ENCODE measurements at places on chromosomes 16 and 17. TPM values are rescaled to one million over a fixed set of nuclear protein-coding genes. Genes with fewer than 3 reads are reported as not detected.

DNA sequence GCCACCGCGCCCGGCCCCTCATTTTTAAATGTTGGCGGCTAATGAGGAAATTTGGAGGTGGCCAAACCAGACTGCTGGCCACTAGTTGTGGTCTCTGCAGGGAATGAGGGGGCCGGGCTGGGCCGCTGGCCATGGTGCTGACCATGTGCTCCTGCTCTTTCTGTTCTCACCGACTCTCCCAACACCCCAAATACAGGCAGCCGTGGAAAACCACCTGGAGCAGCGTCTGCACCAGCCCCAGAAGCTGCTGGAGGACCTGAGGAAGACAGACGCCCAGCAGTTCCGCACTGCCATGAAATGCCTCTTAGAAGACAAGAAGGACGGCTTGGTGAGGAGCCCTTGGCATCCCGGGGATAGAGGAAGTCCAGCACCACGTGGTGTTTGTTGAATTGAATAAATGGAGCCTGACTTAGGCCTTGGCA, 21.3 kb downstream of the OTOA start:
- H3K4me3 ChIP-seq, result no peak overlapping the region
- H3K27ac ChIP-seq, result no peak overlapping the region
- H3K36me3 ChIP-seq, result no peaks in the 10 kb centered on the region
- H3K27me3 ChIP-seq, result no peaks in the 10 kb centered on the region
- H3K4me1 ChIP-seq, result no peaks in the 10 kb centered on the region

DNA sequence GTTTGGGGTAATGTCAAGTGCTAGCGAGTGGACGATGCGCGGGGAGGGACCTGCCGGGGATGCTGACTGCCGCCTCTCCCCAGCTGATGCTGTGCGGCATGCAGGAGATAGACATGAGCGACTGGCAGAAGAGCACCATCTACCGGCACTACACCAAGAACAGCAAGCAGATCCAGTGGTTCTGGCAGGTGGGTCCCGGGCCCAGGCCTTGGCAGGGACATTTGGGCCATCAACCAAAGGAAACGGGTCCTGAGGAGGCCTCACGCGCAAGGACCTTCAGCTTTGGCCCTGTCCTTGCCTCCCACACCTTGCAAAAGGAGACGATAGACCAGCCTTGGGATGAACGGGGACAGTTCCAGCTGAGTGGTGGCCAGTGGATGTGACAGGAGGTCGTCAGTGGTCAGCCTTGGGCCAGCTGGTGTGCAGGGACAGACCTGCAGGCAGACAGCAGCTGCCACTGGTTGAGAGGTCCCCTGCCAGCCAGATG, 13.6 kb upstream of the CLEC18A start:
- no peaks in the 10 kb centered on the region for H3K27me3 ChIP-seq
- no peak overlapping the region for H3K27ac ChIP-seq
- no peak overlapping the region for H3K4me3 ChIP-seq
- DNase-seq, result no peak
- H3K4me1 ChIP-seq, result no peaks in the 10 kb centered on the region

GRCh38 chr16:27318392-27319256, 4.8 kb downstream of the IL4R start:
- peak overlapping the region; percentile 6 for H3K4me3 ChIP-seq
- peaks cover 17% of the 10 kb centered on the region for H3K4me1 ChIP-seq
- DNase-seq, result peak; percentile 77
- H3K36me3 ChIP-seq, result no peaks in the 10 kb centered on the region
- no peaks in the 10 kb centered on the region for H3K27me3 ChIP-seq

- no peak overlapping the region for H3K4me3 ChIP-seq
- no peak for DNase-seq
- no peaks in the 10 kb centered on the region for H3K27me3 ChIP-seq
- no peaks in the 10 kb centered on the region for H3K36me3 ChIP-seq
Measured at GRCh38 chr17:50928646-50929045, 62.5 kb upstream of the TOB1 start.

GRCh38 chr17:39573447-39574298, 34.0 kb downstream of the NEUROD2 start:
- DNase-seq, result peak; percentile 82
- no peaks in the 10 kb centered on the region for H3K4me1 ChIP-seq
- peaks cover 6% of the 10 kb centered on the region for H3K36me3 ChIP-seq
- H3K27me3 ChIP-seq, result no peaks in the 10 kb centered on the region

- no peaks in the 10 kb centered on the region for H3K36me3 ChIP-seq
- H3K4me1 ChIP-seq, result peaks cover 6% of the 10 kb centered on the region
- H3K27ac ChIP-seq, result no peak overlapping the region
- no peak for DNase-seq
- no peaks in the 10 kb centered on the region for H3K27me3 ChIP-seq
Measured at GRCh38 chr17:78588258-78589030, 11.2 kb upstream of the DNAH17 start.

- H3K4me3 ChIP-seq, result no peak overlapping the region
- peak overlapping the region; percentile 51 for H3K27ac ChIP-seq
- DNase-seq, result no peak
- H3K36me3 ChIP-seq, result peaks cover 39% of the 10 kb centered on the region
Measured at GRCh38 chr17:37701496-37701898, 43.4 kb downstream of the HNF1B start.

- H3K36me3 ChIP-seq, result no peaks in the 10 kb centered on the region
- no peaks in the 10 kb centered on the region for H3K27me3 ChIP-seq
- H3K4me3 ChIP-seq, result no peak overlapping the region
- H3K27ac ChIP-seq, result no peak overlapping the region
- H3K4me1 ChIP-seq, result peaks cover 5% of the 10 kb centered on the region
Measured at GRCh38 chr16:12009922-12010321, 33.4 kb downstream of the SNX29 start.

- DNase-seq, result no peak
- H3K27ac ChIP-seq, result no peak overlapping the region
- no peaks in the 10 kb centered on the region for H3K36me3 ChIP-seq
Measured at GRCh38 chr16:86747761-86748160, 169.4 kb downstream of the FOXL1 start.

DNA sequence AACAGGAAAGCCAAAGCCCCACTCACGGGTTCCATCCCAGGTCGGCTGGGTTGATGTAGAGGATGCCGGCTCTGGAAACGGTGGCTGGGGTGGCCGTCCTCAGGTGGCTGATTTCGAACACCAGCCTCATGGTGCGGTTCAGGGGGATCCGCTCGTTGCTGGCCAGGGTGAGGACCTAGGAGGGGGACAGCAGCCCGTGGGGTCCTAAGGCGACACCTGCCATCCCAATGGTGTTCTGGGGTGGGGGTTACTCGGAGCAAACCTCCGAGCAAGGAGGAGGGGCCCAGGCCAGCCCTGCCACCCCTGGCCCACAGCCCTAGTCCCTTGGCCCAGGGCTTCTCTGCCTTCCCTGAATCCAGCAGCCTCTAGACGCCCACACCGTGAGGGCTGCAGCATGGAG, 86.5 kb downstream of the DNAH17 start:
- no peaks in the 10 kb centered on the region for H3K36me3 ChIP-seq
- H3K27ac ChIP-seq, result no peak overlapping the region
- H3K4me1 ChIP-seq, result no peaks in the 10 kb centered on the region
- no peak for DNase-seq

GRCh38 chr17:13560935-13561334, 40.8 kb downstream of the HS3ST3A1 start:
- no peak for DNase-seq
- H3K4me3 ChIP-seq, result no peak overlapping the region
- no peaks in the 10 kb centered on the region for H3K36me3 ChIP-seq
- H3K27ac ChIP-seq, result no peak overlapping the region
- H3K4me1 ChIP-seq, result no peaks in the 10 kb centered on the region
- no peaks in the 10 kb centered on the region for H3K27me3 ChIP-seq

Gene DNAAF8
- polyA plus RNA-seq, result 4.0 TPM

Gene SYCE1L
- polyA plus RNA-seq, result 7.1 TPM

Gene CRYBA1
- not detected for polyA plus RNA-seq

Gene LGALS9B
- not detected for polyA plus RNA-seq
